Stimulated activated CD8-positive, alpha-beta memory T cell treated with anti-CD3 and anti-CD28 coated beads, Interleukin-2, amount 100 ng/mL, for 1 hour (primary cell): ENCODE measurements at places on chromosomes 3 and 15.

GRCh38 chr3:147369661-147370123 is 36.7 kb downstream of the ZIC4 start:
- no peak for DNase-seq

- no peak for DNase-seq
These were observed 33.6 kb downstream of the MYO5A start for GRCh38 chr15:52495125-52495524.

DNA sequence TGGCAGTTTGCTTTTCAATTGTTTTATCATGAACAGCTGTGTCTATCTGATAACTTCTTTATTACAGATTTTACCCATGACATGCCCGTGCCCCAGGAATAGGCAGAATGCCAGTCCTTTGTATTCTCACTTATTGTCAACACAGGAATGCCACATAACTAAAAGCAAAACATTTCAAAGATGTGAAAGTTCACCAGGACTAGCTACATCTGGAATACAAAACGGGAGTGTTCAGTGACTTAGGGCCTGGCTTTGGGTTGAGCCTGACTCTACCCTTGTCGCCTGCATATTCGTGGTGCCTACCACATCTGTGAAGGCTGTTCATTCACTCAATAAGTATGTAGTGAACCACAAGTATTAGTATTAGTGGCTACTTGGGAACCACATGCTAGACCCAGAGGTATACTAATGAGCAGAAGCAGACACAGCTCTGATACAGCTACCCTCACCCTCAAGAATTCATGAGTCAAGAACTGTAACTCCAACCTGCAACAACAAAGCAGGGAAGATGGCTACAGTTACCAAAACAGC is 2.9 kb downstream of the TNFSF10 start:
- DNase-seq, result no peak

DNA sequence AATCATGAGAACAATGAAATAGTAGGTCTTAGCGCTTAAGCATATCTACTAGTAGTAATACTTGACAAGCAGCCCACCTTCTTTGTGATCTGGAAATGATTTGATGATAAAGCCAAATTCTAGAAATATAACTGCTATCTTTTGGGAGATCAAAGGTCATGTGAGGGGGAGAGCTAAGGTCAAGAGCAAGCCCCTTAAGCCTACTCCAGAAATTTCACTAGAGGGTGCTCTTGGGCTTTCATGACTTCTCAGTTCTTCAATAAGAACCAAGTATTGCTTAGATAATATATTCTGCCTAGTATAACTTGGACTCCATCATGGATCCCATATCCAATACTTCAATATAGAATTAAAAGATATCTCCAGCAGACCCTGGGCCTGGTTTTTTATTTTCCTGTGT is 319.6 kb downstream of the ZBTB20 start:
- no peak for DNase-seq

DNA sequence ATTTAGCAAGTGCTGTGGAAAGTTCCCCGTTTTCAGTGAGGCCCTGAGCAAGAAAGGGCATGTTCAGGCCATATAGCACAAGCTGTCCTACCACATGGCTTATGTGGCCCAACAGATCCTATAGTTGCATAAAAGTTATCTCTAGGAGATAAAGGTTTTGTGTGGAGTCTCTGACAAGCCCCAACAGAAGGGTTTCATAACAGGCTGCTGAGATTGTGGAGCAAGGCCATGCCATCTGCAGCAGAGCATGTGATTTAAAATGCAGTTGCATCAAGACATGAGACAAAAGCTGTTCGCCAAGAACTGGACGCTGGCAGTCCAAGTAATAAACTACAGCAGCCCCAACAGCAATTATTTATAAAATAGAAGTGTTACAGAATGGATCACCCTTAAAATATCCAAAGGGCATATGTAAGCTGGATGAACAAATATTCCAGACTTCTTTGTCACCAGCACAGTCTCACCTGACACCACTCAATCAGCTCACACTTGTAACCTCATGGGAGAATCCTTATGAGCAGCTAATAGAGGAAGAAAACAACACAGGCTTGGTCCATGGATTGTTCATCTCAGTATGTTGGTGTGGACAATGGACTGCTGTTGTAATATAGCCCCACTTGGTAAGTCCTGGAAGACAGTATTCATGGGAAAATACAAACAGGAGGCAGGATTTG is 14.4 kb upstream of the CLDN1 start:
- no peak for DNase-seq

- no peak for DNase-seq
These were observed 22.5 kb downstream of the TMEM202 start for GRCh38 chr15:72420576-72420975.

DNA sequence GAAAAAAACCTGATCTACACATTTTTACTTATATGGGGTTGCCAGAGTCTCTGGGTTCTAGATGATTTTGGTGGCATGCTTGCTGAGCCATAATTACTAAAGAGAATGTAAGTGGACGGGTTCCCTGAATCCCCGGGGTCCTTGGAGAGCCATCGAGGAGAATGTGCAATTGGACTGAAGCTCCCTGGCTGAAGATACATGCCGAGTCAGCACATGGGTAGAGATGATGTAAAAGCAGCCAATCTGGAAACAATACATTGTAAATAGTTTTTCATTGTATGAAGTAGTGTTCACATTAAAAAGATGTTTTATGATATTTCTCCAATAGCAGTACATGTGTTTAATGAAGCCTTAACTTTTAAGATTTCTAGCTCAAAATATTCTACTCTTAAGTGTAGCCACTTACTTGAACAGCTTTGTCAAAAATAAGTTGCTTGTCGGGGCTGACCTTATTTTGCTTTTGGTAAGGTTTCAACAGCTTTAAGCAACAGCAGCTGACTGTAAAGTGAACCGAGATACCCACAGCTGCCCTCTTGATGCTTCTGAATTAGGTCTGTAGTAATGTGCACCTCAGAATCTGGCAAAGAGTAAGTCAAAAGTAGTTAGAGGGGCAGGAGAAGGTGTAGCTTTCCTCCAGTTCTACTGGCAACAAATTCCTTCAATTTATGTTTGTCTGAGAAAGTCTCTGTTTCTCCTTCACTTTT is 205.7 kb downstream of the PLCL2 start:
- no peak for DNase-seq

GRCh38 chr3:50620820-50621219 is 3.9 kb downstream of the MAPKAPK3 start:
- no peak for DNase-seq

DNA sequence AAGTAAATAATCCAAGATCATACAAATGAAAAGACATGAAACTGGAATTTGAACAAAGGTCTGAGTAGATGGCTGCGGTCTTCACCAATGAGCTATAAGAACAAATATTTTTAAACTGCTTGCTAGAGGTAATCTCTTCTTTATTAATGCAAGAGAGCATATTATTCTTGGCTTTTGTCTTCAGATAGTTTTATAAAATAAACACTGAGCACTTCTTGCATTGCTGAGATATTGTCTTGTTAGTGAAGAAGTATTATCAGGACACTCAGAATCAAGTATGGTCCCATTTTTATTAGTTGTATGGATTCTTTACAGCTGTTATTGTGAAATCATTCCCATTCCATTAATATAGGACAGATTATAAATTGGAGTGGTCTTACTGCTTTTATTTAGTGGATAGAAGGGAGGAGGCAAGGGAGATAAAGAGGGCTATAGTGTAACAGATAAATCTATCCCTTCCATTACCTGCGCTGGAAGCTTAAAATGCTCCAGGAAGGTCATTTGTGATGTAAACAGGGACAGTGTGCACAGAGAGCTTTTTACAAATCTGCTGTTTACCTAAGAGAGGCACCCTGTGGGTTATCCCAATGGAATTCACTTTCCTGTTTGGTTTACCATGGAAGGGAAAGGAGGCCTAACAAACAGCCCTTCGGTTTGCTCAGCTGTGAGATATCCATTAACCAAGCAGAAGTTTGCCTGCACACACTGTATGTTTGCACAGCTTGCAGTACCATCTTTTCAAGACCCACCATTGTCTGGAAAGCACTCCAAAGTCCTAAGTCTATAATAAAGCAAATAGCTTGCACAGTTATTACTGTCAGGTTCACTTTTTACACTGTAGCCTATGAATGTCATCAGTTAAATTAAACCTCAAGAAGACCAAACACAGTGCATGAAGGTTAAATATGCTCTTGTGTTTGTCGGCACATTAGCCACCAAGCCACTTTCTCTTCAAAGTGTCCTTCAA is 347.7 kb upstream of the TGFBR2 start:
- no peak for DNase-seq

- DNase-seq, result no peak
These were observed 203.6 kb downstream of the AKAP13 start for GRCh38 chr15:85583923-85584390.

- no peak for DNase-seq
These were observed 145.8 kb downstream of the ALDH1A2 start for GRCh38 chr15:57919754-57920153.

- no peak for DNase-seq
These were observed 151.2 kb upstream of the CDIN1 start for GRCh38 chr15:36428102-36428845.

GRCh38 chr3:123084738-123085237 is 18.0 kb downstream of the PDIA5 start:
- DNase-seq, result no peak

DNA sequence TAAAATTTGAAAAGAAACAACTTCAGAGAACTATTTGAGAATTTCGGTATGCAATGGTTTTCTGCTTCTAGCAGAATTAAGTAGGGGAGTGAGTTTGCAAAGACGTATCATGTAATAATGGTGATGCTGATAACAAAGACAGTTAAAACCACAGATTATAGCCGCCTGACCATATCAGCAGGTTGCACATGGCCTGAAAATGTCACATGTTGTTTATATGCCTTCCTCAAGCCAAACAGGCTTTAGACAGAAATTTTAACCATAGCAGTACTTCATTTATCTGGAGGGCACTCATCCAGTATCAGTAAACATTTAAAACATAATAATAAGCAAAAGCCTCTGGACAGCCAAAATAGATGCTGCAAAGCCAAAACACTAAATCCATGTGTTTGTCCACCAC is 131.7 kb downstream of the RYR3 start:
- DNase-seq, result no peak

GRCh38 chr3:9247941-9248521 is 1.4 kb downstream of the SRGAP3 start:
- DNase-seq, result no peak

GRCh38 chr3:56368846-56369245 is 99.4 kb downstream of the ERC2 start:
- DNase-seq, result no peak

GRCh38 chr3:14948609-14949038 is 1.2 kb downstream of the NR2C2 start:
- no peak for DNase-seq

DNA sequence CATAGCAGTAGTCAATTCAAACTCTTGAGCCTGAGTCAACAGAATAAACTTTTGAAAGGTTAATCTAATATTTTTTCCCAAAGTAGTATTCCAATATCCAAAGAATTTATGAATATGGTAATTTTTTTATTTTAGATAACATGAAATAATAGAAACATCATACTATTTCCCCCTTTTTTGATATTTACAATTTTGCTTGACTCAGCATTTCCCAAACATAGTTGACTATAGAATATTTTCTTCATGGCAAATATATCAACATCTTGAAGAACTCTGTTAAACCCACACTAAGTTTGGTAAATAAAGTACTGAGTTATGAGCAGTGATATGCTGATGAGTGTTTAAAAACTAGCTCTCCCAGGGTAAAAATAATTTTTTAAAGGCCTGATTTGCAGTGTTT is 380.0 kb upstream of the ARL6 start:
- DNase-seq, result no peak

DNA sequence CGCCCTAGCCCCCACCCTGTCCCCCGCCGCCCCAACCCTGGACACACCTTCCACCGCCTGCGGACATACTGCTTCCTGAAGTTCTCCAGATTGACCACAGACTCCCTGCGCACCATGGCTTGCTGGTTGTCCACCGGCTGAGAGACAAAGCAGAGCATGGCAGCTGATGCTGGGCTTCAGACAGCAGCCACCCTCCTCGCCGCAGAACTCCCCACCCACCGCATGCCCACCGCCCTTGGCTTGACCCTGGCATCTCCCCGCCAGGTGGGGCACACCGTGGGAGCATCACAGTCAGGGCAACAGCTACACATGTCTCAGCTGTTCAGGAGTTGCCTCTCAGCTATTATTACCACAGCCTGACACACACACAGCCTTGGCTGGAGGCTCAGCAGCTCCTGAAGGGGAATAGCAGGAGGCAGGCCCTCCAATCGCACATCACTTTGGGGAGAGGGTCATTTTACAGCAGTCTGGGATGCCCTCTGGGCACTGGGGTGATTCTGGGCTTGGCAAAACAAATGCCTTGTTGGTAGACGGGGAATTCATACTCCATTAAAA is 78.4 kb upstream of the HERC1 start:
- DNase-seq, result no peak

GRCh38 chr15:69045802-69046201 is 31.3 kb downstream of the NOX5 start:
- no peak for DNase-seq

GRCh38 chr15:91456921-91457320 is 356.9 kb downstream of the SV2B start:
- DNase-seq, result no peak

GRCh38 chr3:160473221-160473620 is 23.6 kb upstream of the TRIM59 start:
- no peak for DNase-seq

DNA sequence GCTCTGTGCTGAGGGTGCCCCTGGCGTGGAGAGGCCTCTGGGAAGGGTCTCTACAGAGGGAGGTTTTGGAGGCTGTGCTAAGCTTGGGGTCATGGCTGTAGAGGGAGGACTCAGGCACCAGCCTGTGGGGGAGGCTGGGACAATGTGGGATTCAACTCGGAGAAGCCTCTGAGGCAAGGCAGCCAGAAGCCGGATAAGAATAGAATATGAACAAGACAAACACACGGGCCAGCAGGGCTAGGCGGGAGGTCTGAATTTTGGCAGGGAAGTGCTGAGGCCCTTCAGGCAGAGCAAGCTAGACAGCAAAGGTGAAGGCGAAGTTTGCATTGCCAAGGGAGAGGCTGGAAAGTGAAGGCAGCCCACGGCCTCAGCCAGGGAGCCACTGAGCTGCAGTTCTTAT is 612.1 kb upstream of the NR2F2 start:
- DNase-seq, result no peak

DNA sequence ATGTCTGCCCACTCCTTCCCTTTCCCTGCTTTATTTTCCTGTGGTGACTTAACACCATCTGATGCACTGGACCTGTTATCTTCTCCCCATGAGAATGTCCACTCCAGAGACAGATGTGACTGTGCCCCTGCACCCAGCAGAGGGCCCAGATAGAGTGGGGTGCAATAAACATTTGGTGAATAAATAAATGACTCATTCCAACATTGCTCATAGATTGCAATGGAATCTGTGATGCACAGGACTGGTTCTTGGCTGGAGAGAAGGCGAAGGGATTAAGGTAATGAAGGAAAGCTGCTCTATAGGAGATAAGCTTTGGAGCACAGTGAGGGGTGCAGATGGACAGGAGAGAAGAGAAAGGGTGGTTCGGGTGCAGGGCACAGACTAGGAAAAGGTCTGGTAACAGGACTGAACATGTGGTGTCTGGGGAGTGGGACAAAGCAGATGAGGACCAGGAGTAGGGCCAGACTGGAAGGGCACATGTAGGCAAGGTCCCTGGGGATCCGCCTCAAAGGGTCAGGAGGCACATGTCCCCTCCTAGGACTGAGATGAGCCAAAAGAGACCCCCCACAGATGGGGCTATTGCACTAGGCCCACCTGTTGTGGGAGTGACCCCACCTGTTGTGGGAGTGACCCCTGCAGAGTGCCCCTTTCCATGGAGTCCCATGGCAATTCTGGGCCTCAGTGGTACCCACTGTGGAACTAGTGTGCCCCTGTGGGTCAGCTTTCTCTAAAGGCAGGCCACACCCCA is 17.5 kb upstream of the POC1A start:
- no peak for DNase-seq

- no peak for DNase-seq
These were observed 53.7 kb upstream of the MEF2A start for GRCh38 chr15:99511866-99512661.
